Dermis blood vessel endothelial cell (primary cell): ENCODE measurements at places on chromosomes 11 and 22. TPM values are rescaled to one million over a fixed set of nuclear protein-coding genes. Genes with fewer than 3 reads are reported as not detected.

MAJIN gene
- 0.17 TPM in 1 of 2 replicates, not detected in the other for total RNA-seq

HIC2 gene
- 3.9 and 4.4 TPM in 2 replicates for total RNA-seq

OR52I2 gene
- not detected in 2 replicates for total RNA-seq

SYT9 gene
- total RNA-seq, result 0.51 TPM in 2 replicates

LRFN4 gene
- total RNA-seq, result 30.8 and 33.3 TPM in 2 replicates

UBQLNL gene
- 0.05 TPM in 1 of 2 replicates, not detected in the other for total RNA-seq

SCUBE2 gene
- total RNA-seq, result 3.5 and 3.9 TPM in 2 replicates

PLA2G6 gene
- total RNA-seq, result 4.6 and 10.6 TPM in 2 replicates

DDX25 gene
- total RNA-seq, result 0.05 TPM in 1 of 2 replicates, not detected in the other
